ENCODE measurements at places on chromosomes 13 and 19.

- no peak for DNase-seq
Measured at GRCh38 chr19:3986260-3987041, 1.2 kb upstream of the EEF2 start.

- DNase-seq, result no peak
Measured at GRCh38 chr13:79062291-79062690, 343.8 kb downstream of the RBM26 start.

DNA sequence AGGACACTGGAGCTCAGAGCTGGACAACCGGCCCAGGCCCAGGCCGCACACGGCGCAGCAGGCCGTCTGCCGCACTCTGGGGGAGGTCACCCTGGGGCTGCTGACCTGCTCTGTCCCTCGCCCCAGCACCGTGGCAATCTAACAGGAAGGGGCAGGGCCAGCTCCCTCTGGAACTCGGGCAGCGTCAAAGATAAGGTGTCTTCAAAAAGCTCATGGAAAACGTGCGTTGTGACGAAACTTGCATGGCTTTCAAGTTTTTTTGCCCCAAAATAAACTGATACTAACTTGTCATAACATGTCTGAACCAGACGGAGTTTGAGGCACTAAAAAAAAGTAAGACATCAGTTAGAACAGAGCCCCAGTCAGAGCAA is 12.2 kb upstream of the ATP8B3 start:
- DNase-seq, result no peak

DNA sequence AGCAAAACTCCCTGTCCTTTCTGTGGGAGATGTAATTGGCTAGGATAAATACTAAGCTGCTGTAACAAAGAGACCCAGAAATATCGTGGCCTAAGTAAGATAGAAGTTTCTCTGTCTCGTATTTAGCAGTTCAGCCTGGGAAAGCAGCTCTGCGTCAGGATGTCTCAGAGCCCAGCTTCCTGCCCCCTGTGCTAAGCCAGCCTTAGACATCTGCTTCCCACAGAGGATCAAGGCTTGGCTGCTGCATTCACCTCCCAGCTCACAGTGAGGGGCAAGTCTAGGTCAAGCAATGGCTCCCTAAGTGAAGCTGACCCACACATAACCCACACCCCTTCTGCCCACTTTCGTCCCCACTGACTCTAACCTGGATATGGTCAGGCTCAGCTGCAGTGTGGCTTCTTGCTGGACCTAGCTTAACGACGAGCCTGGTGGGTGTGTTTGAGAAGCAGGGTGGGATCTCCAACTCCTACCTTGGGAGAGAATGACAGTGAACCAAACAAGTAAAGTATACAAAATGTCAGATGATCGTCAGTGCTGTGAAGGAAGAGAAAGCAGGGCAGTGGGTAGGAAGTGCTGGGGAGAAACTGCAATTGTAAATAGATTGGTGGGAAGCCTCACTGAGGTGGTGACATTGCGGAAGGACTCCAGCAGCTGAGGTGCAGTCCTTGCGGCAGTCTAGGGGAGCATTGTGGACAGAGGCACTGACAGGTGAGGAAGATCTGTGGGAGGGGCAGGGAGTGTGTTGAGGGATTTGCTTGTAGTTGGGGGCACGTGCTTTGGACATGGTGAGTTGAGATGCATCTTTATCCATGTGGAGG is 82.9 kb downstream of the TNFRSF19 start:
- no peak for DNase-seq

DNA sequence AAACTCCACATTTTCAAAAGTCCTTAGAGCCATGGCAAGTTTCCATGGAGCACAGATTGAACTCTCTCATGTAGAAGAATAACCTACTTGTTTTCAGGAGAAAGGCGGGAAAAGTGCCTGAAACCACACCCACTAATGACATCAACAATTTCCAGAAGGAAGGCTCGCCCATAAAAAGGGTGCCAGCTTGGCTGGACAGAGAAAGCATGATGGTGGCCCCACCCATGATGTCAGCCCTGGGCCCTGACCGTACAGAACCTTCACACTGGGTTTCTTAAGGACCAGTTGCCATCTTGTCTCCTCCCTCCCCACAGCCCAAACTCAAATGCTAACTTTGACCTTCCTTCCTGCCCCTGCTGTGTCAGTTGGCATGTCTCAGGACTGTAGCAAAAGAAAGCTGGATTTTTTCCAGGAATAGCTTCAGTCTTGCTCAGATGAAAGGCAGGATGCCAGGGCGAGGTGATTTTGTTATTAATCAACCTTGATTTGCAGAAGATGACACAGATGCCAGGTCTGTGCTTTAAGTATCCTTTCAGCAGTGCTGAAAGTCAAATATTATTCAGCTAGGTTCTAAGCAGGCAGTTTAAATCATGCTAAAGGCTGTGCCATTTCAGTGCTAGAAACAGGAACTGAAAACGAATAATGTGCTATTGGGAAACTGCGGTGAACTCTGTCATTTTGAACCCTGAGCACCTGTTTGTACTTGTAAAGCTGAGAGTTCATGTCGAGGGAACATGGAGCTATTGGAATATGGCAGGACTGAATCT is 89.5 kb upstream of the RFC3 start:
- DNase-seq, result no peak

DNA sequence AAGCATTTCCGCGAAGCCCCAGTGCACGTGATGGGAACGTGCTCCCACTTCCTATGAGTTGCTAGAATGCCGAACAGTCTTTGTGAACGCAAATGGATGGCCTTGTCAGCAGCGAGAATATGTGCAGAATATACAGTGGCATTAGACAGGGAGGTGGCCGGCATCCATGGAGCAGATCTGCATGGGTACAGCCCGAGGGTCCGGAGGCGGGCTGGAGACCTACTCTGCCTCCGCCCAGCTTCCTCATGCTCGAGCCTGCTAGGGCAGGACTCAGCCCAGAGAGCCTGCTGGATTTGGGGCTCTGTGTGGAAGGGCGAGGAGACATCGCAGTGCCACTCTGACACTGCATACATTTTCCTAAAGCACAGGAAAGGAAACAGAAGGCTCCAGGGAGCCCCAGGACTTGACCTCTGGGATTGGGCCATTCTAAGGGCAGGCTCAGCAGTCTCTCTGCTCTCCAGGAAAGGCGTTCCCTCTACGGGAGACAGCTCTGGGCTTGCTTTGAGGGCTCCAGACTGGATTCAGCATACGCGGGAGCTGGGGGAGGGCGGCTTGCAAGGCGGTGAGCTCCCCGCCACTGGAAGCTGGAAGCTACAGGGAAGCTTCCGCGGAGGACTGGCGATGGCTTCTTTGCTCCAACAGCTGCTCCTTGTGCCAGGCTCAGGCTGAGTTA is 55.9 kb upstream of the UQCRFS1 start:
- DNase-seq, result no peak

GRCh38 chr19:54451997-54452396 is 3.0 kb downstream of the LENG8 start:
- no peak for DNase-seq

- DNase-seq, result no peak
Measured at GRCh38 chr13:98955336-98955735, 22.5 kb downstream of the DOCK9 start.

- DNase-seq, result no peak
Measured at GRCh38 chr19:54017261-54017660, 25.8 kb downstream of the CACNG6 start.

Measured in liver (tissue), 10 donors.